ENCODE measurements at places on chromosomes 7 and 10. TPM values are rescaled to one million over a fixed set of nuclear protein-coding genes. Genes with fewer than 3 reads are reported as not detected.

Gene TMEM72
- not detected for total RNA-seq

Gene TMEM176A
- 0.35 TPM for total RNA-seq

Gene LGI1
- total RNA-seq = not detected

Gene FFAR4
- total RNA-seq = not detected

Gene FAM53B
- 20.4 TPM for total RNA-seq

Gene LRRC17
- total RNA-seq = 2.6 TPM

Gene RAB19
- total RNA-seq = 3.5 TPM

Gene PAXIP1
- total RNA-seq = 8.7 TPM

Data from renal cortical epithelial cell (primary cell).